ENCODE measurements at places on chromosomes 16 and 17.

- no peak for DNase-seq
Measured at GRCh38 chr16:19138601-19139000, 24.8 kb downstream of the ITPRIPL2 start.

- DNase-seq: no peak
Measured at GRCh38 chr16:63702981-63703590, 1418.8 kb downstream of the CDH11 start.

DNA sequence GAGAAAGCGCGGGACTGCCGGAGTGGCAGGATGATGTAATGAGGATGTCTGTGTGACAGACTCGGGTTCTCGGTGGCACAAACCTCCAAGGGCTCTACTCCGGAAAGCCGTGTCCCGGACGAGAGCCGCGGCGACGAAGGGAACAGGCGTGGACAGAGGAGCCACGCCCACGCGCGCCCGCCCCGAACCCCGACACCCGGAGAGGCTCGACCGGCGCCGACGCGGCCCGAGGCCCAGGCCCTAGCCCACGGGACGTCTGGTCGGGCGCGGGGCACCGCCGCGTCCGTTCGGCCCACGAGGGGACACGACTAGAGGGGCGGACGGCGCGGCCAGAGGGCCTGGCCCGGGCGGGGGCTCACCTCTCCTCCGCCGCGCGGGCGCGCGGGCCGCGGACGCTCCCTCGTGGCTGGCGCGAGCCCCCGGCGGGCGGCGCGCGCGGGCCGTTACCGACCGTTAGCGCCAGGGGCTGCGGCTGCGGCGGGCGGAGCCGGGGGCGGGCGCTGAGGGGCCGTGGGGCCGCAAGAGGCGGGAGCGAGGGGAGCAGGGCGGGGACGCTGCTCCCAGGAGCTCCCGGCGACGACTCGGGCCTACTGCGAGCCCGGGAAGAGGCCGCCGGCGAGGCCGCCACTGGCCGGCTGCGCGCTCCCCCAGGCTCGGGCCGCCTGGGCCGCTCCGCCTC, 2.1 kb upstream of the IRX5 start:
- no peak for DNase-seq

DNA sequence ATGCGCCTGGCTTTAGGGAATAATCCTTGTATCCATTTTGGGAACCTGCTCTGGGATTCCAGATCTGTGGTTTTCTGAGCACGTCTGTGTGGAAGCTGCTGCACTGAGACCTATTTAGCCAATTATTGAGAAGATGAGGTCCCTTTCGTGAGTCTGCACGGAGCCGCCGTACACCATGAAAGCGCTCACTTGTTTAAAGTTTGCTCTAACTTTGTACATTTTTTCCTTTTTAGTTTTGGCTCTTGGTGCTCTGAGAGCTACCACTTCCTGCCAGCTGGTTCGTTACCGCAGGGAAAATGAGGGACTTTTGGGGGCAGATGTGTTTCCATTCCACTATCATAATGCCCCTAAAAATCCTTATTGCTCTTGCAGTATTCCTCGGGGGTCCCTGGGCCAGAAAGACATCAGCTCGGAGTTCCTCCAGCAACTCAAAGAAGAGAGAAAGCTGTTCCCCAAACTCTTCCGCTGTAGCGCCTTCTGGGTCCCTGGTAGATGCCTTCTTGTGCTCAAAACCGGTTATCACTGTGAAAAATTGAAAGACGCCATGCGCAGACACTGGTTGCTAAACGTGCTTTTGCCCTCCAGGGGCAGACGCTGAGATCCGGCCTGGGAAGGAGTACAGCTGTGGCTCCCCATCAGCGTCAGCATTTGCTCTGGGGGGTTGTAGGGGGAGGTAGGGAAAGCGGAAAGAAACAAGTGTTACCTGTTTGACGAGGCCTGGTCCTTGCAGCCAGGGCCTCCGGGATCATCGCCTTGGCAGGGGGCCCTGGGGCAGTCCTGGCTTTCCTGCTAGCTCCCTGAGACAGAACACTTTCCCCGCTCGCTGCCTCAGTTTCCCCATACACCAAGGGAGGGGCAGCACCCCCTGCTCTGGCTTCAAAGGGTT, 238.1 kb downstream of the MRTFB start:
- DNase-seq: no peak

DNA sequence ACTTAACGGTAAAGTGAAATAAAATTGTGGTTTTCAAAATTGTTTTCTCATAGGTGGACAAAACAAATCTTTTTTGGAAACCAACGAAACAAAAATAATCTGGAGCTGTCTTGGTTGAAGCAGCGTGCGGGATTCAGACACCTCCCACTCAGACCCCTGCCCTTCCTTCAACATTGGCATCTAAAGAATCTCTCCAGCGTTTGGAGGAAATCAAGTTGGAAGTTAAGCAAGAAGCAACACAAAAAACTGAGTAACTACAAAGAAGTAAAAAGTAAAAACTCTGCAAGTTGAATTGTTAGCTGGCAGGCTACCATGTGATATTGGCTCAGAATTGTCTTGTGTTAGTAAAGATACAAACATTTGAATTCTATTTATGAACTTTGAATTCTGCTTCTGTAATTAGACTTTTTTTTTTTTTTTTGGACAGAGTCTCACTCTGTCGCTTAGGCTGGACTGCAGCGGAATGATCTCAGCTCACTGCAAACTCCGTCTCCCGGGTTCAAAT, 361.0 kb upstream of the PMFBP1 start:
- no peak for DNase-seq

DNA sequence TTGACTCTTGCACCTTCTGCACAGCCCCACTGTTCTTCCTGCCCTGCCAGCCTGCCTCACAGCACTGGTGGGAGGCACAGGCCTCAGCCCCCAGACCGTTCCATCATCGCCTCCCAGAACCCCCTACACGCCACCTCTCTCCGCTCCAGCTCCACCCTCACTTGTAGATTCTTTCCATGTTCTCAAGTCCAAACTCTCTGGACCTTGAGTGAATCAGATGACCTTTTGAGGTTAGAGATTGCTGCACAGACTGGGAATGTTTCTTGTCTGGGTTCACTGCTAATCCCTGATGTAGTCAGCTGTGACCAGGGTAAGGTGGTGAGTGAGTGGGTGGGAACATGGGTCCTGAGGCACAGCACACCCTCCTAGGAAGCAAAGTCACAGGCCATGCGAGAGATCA, 272.4 kb downstream of the IRF8 start:
- no peak for DNase-seq

DNA sequence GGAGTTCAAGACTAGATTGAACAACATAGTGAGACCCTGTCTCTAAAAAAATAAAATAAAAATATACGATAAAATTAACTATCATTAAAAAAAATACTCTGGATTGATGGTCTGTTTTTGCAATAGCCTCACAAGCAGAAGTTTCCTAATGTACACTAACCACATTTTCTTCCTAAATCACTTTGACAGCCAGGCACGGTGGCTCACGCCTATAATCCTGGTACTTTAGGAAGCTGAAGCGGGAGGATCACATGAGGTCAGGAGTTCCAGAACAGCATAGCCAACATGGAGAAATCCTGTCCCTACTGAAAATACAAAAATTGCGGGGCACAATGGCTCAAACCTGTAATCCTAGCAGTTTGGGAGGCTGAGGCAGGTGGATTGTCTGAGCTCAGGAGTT, 64.7 kb downstream of the HELZ start:
- no peak for DNase-seq

- DNase-seq: no peak
Measured at GRCh38 chr16:8717892-8718415, 43.5 kb downstream of the ABAT start.

DNA sequence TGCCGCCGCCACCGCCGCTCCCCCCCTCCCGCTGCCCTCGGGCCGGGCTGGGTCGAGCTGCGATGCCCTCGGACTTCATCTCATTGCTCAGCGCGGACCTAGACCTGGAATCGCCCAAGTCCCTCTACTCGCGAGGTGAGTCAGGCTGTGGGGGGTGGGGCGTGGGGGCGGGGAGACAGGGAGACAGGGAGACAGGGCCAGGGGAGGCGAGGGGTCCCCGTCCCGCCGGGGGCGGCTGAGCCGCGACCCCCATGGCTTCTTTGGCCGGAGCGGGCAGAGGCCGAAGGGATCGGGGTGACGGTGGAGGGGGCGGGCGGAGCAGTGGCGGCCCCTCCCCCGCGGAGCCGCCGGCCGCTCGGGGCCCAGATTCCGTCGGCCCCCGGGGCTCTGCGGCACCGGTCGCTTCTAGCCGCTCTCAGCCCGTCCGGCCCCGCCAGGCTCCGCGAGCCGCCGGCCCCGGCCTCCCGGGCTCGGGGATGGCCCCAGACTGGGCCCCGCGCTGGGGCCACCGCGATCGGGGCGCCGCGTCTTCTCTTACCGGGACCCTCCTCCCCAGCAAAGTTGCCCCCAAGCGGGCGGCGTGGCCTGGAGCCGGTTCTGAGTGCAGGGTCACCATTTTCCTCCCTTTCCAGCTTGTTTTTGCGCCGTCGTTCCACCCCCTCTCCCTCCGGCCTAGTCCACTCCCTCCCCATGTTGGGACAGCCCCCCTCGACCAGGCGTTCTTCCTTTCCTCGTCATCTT, 644 bp downstream of the NFAT5 start:
- DNase-seq: no peak

DNA sequence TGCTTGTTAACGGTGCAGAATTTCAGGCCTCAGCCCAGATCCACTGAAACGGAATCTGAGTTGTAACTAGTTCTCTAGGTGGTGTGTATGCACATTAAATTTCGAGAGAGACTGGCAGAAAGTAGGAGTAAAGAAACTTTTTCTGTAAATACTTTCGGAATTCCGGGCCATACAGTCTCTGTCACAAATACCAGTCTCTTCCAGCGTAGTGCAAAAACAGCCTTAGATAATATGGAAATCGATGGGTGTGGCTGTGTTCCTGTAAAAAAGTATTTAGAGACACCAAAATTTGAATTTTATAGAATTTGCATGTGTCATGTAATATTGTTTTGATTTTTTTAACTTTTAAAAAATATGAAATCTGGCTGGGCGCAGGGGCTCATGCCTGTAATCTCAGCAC, 109.7 kb downstream of the ABCC1 start:
- no peak for DNase-seq

GRCh38 chr16:80924372-80924978, 82.2 kb downstream of the CMC2 start:
- no peak for DNase-seq

DNA sequence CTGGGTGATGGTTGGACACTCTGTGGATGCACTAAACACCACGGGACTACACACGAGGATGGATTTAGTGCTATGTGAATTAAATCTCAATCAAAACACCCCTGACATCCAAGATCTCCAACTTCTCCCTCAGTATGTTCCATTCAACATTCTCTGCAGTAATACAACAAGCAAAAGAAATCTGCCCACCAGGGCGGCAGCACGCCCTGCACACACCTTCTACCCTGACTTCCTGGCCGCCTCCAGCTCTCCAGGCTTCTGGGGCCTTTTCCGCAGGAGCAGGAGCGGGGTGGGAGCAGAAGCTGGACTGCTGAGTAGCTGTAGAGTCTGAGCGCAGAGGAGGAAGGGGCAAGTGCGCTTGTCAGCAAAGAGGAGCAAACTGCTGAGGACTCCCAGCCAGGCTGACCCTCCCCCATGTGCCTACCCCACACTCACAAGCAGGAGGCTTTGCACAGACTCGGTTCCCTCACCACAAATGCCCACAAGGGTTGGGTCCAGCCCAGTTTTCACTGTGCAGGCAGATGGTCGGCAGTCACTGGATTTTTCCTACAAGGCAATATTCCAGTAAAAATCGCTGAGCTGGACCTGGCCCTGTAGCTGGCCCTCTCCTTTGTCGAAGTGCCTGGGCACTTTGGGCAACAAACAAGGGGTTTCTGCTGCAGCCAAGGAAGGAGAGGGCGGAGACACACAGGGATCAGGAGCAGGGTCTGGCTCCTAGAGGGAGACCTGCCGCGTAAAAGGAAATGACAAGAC, 22.8 kb downstream of the ZDHHC7 start:
- no peak for DNase-seq

- peak; percentile 54 for DNase-seq
Measured at GRCh38 chr16:29700253-29700987, 21.4 kb downstream of the QPRT start.

- DNase-seq: no peak
Measured at GRCh38 chr17:76145231-76146052, 4.4 kb upstream of the FOXJ1 start.

All from T-helper 1 cell (primary cell).